ENCODE measurements at places on chromosomes 4 and X. TPM values are rescaled to one million over a fixed set of nuclear protein-coding genes. Genes with fewer than 3 reads are reported as not detected.
A peak's percentile ranks its signal among the peaks of the same experiment; 100 is the strongest.

Gene CLIC2
- 3.8 TPM for total RNA-seq

Gene STATH
- not detected for total RNA-seq

Gene NXF2
- not detected for total RNA-seq

Gene CRMP1
- total RNA-seq, result 6.9 TPM

Gene KLB
- total RNA-seq, result under 0.01 TPM

Gene MAGEA4
- total RNA-seq, result not detected

Gene REELD1
- not detected for total RNA-seq

- DNase-seq, result no peak
Observed at GRCh38 chr4:20049889-20050288, 201.8 kb upstream of the SLIT2 start.

- no peak for DNase-seq
Observed at GRCh38 chr4:2823301-2823670, 20.4 kb upstream of the ADD1 start.

GRCh38 chr4:40134206-40134917 is 62.5 kb upstream of the RHOH start:
- DNase-seq, result no peak

DNA sequence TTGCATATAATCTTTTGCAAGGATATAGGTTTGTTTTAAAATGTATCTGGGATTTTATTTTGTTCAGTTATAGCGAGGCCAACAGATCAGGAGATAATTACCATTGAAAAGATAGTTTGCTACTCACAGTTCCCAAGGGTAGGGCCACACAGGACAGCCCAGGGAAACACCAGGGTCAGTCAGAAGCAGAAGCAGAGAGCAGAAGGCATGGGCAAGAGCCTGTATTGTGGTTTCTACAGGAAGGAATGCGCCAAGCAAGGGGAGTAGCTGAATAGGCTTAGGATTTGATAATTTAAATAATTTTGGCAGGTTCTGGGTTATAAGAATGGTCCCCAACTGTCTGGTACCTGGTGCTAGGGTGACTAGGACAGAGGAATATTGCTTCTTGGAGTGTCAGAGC is 61.6 kb downstream of the SYNPO2 start:
- DNase-seq, result no peak

DNA sequence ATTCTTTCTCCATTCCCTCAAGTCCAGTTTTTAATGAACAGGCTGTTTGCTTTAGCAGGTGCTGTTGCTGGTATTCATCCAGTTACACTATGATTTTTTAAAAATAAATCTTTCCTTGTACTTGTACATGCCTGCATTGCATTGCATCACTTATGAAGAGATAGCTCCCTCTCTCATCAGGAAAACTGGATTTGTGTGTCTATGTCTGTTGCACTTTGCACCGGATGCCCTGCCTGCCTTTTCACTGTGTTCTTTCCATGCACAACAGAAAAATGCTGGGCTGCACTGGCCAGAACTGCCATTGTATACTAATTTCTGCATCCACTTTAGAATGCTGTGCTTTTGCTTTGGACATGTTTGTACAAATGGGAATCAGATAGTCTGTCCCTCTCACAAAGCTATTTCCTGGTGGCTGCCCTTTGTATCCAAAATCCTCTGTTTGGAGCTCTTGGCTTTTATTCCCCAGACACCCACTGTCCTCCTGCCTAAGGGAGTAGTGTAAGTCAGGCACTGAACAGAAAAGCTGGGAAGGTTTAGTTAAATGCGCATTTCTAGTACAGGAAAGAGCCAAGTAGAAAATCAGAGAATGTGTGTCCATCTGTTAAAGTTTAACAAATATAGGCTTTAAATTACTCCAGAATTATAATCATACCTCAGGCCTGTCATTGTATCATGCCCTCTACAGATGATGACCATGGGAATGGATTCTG is 119.1 kb downstream of the MBNL3 start:
- DNase-seq, result peak; percentile 60

DNA sequence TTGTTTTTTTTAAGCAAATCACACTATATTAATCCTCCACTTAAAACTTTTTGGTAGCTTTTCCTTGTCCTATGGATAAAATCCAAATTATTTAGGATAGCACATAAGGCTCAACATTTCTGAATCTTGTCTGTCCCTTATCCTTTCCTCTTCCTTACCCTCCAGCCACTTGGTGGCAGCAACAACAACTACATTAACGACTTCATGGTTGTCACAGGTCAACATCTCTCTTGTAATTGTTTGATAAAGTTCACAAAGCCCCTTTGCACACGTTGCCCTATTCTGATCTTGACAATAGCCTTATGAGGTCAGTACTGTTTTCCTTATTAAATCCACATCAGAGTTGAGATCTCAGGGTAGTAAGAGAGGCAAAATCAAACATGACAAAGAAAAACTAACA is 269.0 kb upstream of the PABPC4L start:
- peak; percentile 13 for DNase-seq

GRCh38 chr4:106039796-106040195 is 144.5 kb downstream of the NPNT start:
- DNase-seq, result peak; percentile 52

GRCh38 chrX:24148121-24148520 is 1.4 kb upstream of the ZFX start:
- DNase-seq, result peak; percentile 84

DNA sequence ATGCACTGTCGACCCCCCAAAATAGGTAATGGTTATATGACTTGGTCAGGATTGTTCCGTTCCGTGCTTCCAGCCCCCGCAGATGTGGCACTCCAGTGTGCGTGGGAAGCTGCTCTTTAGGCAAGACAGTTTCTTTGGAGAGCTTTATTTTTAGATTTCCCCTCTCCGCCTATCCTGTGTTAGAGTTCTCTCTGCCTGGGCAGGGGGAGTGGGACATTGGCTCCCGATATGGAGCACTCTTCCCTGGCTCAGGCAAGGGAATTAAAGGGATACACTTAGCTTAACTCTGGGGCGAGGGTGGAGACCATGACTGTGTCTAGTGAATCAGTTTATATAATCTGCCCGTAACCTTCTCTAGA is 36.0 kb downstream of the DLG3 start:
- peak; percentile 29 for DNase-seq

GRCh38 chrX:281166-281999 is at the start of gene PLCXD1:
PLCXD1 (plus strand) TSS chrX:281381; CDS start chrX:284188, 2,807 bp downstream.
- peak; percentile 88 for DNase-seq

GRCh38 chr4:84379917-84380641 is 119.0 kb downstream of the NKX6-1 start:
- DNase-seq, result no peak

GRCh38 chr4:168063031-168063430 is 29.3 kb upstream of the ANXA10 start:
- no peak for DNase-seq

DNA sequence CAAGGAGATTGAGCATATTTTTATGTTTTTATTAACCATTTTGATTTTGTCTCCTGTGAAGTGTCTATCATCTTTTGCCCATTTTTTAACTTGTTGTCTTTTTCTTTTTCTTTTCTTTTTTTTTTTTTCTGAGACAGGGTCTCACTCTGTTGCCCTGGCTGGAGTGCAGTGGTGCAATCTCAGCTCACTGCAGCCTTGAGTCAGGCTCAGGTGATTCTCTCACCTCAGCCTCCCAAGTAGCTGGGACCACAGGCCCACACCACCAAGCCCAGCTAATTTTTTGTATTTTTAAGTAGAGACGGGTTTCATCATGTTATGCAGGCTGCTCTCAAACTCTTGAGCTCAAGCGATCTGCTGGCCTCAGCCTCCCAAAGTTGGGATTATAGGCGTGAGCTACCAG is 4.6 kb upstream of the ADD1 start:
- DNase-seq, result no peak

GRCh38 chrX:122219735-122220134 is 964.3 kb upstream of the GRIA3 start:
- no peak for DNase-seq
